PC-3 (cell line): ENCODE measurements at places on chromosomes 16 and 17. TPM values are rescaled to one million over a fixed set of nuclear protein-coding genes. Genes with fewer than 3 reads are reported as not detected.

The OGFOD3 gene
- 56.1 and 79.2 TPM in 2 replicates for total RNA-seq

- DNase-seq = no peak
Measured at GRCh38 chr17:34840750-34841149, 120.5 kb downstream of the CCT6B start.

GRCh38 chr16:30904114-30904780 is 7.8 kb downstream of the CTF1 start:
- no peak for DNase-seq

DNA sequence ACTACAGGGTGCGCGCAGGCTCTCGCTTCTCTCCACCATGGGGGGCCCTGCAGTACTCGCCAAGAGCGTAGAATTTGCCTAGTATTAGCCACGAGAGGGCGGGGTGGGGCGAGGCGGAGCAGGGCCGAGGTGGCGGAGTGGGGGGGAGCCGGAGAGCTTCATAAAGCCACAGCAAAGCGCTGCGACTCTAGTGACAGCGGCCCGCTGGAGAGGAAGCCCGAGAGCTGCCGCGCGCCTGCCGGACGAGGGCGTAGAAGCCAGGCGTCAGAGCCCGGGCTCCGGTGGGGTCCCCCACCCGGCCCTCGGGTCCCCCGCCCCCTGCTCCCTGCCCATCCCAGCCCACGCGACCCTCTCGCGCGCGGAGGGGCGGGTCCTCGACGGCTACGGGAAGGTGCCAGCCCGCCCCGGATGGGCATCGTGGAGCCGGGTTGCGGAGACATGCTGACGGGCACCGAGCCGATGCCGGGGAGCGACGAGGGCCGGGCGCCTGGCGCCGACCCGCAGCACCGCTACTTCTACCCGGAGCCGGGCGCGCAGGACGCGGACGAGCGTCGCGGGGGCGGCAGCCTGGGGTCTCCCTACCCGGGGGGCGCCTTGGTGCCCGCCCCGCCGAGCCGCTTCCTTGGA is at the start of gene TBX21:
TBX21 (plus strand) TSS at position 190 of the 627 bp plus-strand sequence; CDS start at position 409, 219 bp downstream.
- no peak for DNase-seq

GRCh38 chr17:17730250-17730935 is 49.1 kb downstream of the RAI1 start:
- no peak for DNase-seq

- no peak for DNase-seq
Measured at GRCh38 chr17:49944273-49944870, 24.6 kb upstream of the DLX4 start.

The CD300LB gene
- not detected in 2 replicates for total RNA-seq

DNA sequence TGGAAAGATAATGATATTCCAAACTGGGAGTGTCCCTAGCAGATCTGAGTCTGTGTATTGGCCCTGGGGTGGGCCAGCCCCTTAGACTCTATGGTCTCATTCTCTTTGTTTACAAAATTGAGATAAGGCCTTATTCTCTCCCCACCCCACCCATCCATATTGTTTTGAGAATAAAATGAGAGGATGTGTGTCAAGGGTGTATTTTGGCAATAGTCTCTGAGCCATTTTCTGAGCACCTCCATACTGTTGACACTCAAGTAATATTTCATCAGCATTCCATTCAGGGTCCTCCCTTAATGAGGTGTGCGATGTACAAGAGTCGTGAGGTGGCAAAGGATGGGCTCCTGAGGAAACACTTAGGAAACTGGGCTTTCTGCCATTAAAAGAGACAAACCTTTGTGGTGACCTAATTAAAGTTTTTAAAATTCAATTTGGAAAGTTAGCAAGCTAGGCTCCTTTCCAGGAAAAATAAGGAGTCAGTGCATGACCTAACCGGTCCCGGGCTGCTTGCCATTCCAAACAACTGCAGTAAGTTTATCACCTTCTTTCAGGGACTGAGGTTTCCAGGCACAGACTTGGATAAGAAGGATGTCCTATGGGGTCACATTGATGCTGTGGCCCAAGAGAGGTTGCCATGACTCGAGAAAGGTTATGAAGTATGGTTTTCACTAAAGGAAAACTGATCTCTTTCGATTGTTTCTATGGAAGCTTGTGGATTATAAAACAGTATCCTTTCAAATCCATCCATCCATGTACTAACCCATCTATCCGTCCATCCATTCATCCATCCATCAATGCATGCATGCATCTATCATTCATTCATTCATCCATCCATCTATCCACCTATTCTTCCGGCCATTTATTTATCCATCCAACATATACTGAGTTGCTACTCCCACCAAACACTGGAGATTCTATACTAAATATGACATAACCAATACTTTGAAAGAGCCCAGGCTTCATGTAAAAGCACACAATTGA is 443.3 kb downstream of the UTP18 start:
- DNase-seq = peak; percentile 81

GRCh38 chr16:2364638-2365210 is 24.2 kb upstream of the ABCA3 start:
- DNase-seq = peak; percentile 4

DNA sequence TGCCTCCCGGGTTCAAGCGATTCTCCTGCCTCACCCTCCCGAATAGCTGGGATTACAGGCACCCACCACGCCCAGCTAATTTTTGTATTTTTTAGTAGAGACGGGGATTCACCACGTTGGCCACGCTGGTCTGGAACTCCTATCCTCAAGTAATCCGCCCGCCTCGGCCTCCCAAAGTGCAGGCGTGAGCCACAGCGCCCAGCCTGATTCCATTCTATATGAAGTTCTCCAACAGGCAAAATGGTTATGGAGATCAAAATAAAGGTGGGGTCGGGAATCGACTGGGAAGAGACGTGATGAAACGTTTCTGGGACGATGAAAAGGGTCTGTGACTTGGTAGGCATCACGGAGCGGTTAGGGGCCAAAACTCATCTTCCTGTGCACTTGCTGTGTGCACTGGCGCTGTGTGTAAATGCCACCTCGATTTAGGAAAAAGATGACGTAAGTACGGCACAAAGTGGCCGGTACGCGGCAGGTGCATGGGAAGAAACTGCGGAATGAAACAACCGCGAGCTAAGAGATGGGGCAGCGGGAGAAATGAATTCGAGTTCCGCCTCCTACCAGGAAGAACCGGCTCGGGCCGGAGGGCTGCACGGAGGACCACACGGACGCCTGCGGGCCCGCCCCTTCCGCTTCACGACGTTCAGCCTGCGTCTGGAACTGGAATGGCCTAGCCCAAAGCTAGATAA is 1.6 kb downstream of the TP53 start:
- DNase-seq = peak; percentile 90

The CASKIN1 gene
- total RNA-seq = 1.6 and 1.7 TPM in 2 replicates
